GM23248 (cell line): ENCODE measurements at places on chromosomes 11 and 22. TPM values are rescaled to one million over a fixed set of nuclear protein-coding genes. Genes with fewer than 3 reads are reported as not detected.

- DNase-seq, result no peak
Measured at GRCh38 chr11:16759857-16760508, 21.5 kb downstream of the C11orf58 start.

DNA sequence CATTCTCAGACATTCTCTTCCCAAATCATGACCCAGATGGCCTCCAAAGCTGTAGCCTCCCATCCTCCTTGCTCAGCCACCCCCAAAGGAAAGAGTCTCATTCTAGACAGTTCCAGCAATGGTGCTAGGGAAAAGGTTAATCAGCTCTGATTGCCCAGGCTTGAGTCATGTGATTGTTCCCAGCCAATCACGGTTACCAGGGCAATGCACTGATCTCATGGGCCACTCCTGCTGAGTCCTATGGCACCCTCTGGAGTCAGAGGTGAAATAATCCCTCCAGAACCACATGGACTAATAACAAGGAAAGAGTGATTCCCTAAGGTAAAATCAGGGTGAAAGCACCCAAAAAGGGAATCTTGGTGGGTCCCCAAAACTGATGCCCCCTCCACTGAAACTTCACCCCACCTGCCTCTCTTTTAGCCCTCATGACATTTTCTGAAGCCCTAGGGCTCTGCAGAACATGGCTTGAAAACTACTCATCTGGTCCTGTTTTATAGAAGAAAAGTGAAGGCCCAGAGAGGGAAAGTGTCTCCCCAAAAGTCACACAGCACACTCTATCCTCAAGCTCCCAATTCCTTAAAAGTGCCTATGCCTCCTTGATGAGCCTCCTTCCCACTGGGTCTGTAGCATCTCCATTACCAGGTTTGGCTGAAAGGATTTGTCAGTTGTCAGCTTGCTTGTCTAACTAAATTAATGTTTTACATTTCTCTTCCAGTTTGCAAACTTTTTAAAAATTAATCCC is 203.7 kb downstream of the MN1 start:
- peak; percentile 20 for DNase-seq

Gene MUC6
- not detected in 2 replicates for total RNA-seq

DNA sequence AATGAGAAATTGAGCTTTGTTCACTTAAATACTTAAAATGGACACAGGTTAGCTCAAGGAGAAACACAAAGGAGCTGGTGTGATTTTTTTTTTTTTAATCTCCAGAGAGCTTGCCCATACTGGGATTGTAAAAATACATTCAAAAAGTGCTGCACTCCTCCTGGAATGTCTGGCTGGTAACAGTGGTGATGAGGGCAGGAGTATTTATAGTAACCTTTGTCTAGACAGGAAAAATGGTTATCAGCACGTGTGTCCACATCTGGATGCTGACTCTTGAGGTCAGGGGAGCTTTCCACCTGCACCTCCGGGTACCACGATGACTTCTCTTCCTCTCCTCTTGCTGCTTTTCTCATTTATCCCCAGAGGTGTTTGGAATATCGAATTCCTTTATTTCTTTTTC is 30.1 kb downstream of the EXT2 start:
- DNase-seq, result no peak

- DNase-seq, result peak; percentile 7
Measured at GRCh38 chr22:17368554-17369438, 464 bp upstream of the CECR2 start.

GRCh38 chr22:49756676-49757075 is 71.0 kb downstream of the BRD1 start:
- DNase-seq, result no peak

GRCh38 chr11:81915045-81915444 is 818.6 kb downstream of the FAM181B start:
- no peak for DNase-seq

Gene OR52I2
- total RNA-seq, result not detected in 2 replicates

- peak; percentile 68 for DNase-seq
Measured at GRCh38 chr11:250740-251299, 14.0 kb downstream of the PSMD13 start.

GRCh38 chr11:14577835-14578529 is 57.8 kb upstream of the PSMA1 start:
- no peak for DNase-seq

Gene HEPN1
- not detected in 2 replicates for total RNA-seq

GRCh38 chr11:8962841-8963240 is 1.4 kb downstream of the TMEM9B start:
- peak; percentile 17 for DNase-seq

DNA sequence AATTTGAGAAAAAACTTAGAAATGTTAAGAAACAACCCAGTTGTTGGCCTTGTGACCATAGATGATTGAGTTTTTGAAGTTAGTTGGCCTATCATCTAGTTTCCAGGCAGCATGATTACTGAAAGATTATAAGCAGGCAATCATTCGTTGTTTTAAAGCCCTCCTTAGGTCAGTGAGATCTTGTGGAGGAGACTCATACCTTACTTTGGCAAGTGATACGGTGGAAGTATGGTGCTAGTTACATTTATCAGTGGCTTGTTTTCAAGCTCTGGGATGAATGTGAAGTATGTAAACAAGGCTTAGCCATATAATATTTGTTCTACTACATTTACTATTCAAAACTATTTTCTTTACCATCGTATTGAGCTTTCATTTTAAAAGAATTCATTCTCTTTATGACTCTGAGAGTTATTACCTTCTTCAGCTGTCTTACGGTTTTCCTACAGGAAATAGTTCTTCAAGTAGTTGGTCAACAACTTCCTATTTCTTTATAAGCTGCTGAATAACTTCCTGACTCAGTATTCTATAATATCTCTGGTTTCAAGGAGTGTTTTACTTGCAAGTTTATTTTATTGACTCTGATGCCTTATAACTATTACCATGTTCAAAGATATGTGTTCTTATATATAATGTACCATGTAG is 7.3 kb downstream of the YAP1 start:
- peak; percentile 61 for DNase-seq

DNA sequence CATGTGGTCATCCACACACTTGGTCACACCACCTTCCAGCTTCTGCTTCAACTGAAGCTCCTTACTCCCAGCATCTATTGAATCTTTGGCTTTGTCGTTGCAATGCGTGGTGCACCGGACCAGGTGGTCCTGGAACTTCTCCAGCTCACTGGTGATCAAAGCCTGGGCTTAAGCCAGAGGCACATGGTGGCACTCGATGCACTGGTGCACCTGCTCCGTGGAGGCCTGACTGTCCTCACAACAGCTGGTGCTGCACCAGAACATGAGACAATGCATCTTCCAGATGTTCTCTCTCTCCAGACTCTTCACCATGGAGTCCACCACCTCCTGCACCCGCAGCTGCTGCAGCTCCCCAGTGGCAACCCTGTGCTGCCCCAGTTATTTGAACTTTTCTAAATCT is 56.0 kb downstream of the CELSR1 start:
- DNase-seq, result no peak
